WTC11 (cell line): ENCODE measurements at places on chromosomes 1 and 21.

DNA sequence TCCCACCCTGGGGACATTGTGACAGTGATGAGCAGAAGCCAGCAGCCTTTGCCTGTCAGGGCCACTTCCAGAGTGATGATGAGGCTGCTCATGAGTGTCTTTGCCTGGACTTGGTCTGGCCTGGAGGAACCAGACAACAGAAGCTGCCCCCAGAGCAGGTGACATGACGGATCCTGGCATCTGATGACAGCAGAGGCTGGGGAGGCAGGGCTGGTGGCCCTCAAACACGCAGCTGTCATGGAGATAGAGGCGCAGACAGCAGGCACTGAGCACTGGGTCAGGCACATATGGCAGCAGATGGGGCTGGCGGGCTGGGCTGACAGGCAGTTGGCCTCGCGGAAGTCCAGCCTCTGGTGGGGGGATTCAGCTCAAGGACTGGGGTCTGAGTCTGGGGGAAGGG, 66.4 kb upstream of the STUM start:
- H3K27me3 ChIP-seq = no peaks in the 10 kb centered on the region
- H3K36me3 ChIP-seq = no peaks in the 10 kb centered on the region
- H3K4me3 ChIP-seq = no peak overlapping the region
- no peaks in the 10 kb centered on the region for H3K4me1 ChIP-seq

DNA sequence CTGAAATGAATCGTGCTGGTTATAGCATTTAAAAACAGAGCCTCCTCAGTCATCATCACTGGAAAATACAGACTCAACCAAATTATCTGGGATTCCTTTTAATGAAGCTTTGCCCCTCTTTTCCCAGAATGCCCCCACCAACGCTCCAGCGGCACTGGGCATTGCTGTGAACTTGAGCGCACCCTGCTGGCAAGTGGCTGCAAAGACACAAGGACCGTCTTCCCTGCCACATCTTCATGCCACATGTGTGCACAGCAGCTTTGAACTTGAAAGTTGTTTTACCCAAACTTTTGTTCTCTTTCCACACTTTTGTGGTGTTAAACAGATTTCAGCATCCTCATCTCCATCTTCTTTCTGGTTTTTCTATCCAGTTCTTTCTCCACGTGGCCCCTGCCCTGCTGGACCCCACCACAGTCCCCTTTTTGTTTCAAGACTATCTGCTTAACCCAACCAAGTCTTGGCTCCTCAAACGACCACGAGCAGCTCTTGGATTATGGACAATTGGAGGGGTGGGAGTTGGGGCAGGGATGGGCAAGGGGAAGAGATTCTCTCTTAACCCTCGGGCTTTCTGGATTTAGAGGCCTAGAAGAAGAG, 12.8 kb upstream of the LMX1A start:
- H3K27ac ChIP-seq = no peak overlapping the region
- H3K4me1 ChIP-seq = peaks cover 8% of the 10 kb centered on the region
- H3K27me3 ChIP-seq = peaks cover 42% of the 10 kb centered on the region
- H3K4me3 ChIP-seq = no peak overlapping the region
- DNase-seq = peak; percentile 78

GRCh38 chr1:172870901-172871606, 179.7 kb downstream of the TNFSF18 start:
- no peaks in the 10 kb centered on the region for H3K27me3 ChIP-seq
- no peak overlapping the region for H3K4me3 ChIP-seq
- no peak for DNase-seq
- no peak overlapping the region for H3K27ac ChIP-seq

- peaks cover 17% of the 10 kb centered on the region for H3K36me3 ChIP-seq
- H3K27me3 ChIP-seq = no peaks in the 10 kb centered on the region
- H3K4me3 ChIP-seq = peak within 1 kb of the TSS; percentile 99
Observed at GRCh38 chr1:28232558-28233263, at the start of gene DNAJC8. DNAJC8 (minus strand) TSS chr1:28233029; CDS start chr1:28232998, 31 bp downstream.

- H3K27me3 ChIP-seq = peaks cover 64% of the 10 kb centered on the region
- DNase-seq = peak; percentile 45
- H3K36me3 ChIP-seq = no peaks in the 10 kb centered on the region
- no peak within 1 kb of the TSS for H3K27ac ChIP-seq
- H3K4me1 ChIP-seq = peaks cover 9% of the 10 kb centered on the region
Observed at GRCh38 chr1:32900956-32901822, at the start of gene TMEM54. TMEM54 (minus strand) TSS chr1:32901389; CDS start chr1:32901238, 151 bp downstream.

DNA sequence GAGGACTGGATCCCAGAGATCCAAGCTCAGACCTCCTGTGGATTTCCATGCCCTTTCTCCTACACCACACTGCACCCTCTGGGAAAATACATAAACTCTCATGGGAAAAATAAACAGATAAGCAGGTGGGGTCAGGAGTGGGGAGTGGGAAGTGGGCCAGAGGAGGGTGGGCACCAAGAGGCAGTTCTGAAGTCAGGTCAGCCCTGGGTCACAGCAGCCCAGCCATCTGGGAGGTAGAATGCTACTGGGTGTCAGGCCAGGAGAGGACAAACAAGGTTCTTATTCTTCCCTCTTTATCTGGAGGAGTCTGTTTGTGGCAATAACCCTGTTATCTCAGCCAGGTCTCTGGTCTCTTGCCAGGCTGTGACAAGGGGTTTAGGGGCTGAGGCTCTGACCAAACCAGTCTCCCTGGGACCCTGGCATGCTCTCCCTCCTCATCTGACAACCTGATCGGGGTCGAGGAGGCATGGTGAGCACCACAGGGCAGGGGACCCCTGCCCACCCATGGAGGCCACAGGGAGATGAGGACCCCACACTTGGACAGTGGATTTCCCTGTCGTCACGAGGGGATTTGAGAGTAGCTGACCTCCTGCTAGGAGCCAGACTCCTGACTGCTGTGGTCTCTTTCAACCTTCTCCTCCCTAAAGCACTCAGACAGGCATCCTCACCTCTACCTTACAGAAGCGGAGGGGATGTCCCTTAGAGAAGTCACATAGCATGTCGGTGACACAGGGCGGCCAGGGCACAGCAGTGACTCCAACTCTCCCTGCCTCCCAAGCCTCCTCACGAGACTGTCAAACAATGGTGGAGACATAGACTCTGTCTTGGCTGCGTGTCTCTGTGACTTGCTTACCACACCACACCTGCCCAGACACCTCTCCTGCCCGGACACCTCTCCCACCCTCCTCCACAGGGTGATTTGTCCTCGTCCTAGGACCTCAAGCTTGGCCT, 51.3 kb upstream of the IFFO2 start:
- DNase-seq = no peak
- no peak overlapping the region for H3K27ac ChIP-seq
- peaks cover 4% of the 10 kb centered on the region; the same call in 1 of the 2 replicates for H3K27me3 ChIP-seq
- no peaks in the 10 kb centered on the region for H3K36me3 ChIP-seq

GRCh38 chr1:58922302-58923089, 138.6 kb upstream of the JUN start:
- H3K36me3 ChIP-seq = no peaks in the 10 kb centered on the region
- no peaks in the 10 kb centered on the region for H3K4me1 ChIP-seq
- H3K4me3 ChIP-seq = no peak overlapping the region
- no peak for DNase-seq
- H3K27ac ChIP-seq = no peak overlapping the region

- no peak for DNase-seq
- no peaks in the 10 kb centered on the region for H3K36me3 ChIP-seq
- no peak overlapping the region for H3K27ac ChIP-seq
- H3K4me3 ChIP-seq = no peak overlapping the region
- no peaks in the 10 kb centered on the region for H3K27me3 ChIP-seq
Observed at GRCh38 chr1:216071262-216071661, 352.0 kb downstream of the USH2A start.

GRCh38 chr1:69081668-69082067, 486.1 kb upstream of the LRRC7 start:
- no peak overlapping the region for H3K4me3 ChIP-seq
- DNase-seq = no peak
- H3K4me1 ChIP-seq = peaks cover 69% of the 10 kb centered on the region
- H3K27me3 ChIP-seq = peaks cover 15% of the 10 kb centered on the region

- peaks cover 6% of the 10 kb centered on the region for H3K36me3 ChIP-seq
- DNase-seq = no peak
- no peaks in the 10 kb centered on the region for H3K27me3 ChIP-seq
Observed at GRCh38 chr21:41227357-41228005, 59.5 kb downstream of the BACE2 start.

- no peak overlapping the region for H3K4me3 ChIP-seq
- 0 out of 2 replicates have a peak, but pooled peaks cover 3% of the 10 kb centered on the region for H3K27me3 ChIP-seq
- no peak for DNase-seq
- no peaks in the 10 kb centered on the region for H3K36me3 ChIP-seq
Observed at GRCh38 chr1:27655151-27655937, 16.6 kb downstream of the IFI6 start.

DNA sequence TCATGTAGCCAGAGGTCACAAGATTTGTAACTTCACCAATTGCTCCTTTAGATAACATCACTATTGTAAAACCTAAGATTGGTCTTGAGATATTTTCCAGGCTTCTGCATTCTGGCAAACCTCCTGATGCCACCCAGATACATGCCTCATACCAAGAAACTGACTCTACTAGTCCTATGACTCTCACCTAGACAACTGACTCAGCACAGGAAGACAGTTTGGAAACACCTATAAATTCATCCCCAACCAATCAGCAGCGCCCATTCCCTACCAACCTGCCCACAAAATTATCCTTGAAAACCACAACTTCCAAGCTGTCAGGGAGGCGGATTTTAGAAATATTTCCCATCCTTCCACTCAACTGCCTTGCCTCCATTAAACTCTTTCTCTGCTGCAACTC, 2.6 kb downstream of the NME7 start:
- no peak for DNase-seq
- H3K4me3 ChIP-seq = no peak overlapping the region
- H3K27me3 ChIP-seq = no peaks in the 10 kb centered on the region
- H3K4me1 ChIP-seq = no peaks in the 10 kb centered on the region; the same call in 1 of the 2 replicates
- no peaks in the 10 kb centered on the region for H3K36me3 ChIP-seq

GRCh38 chr1:185367218-185367617, 50.2 kb upstream of the IVNS1ABP start:
- no peak overlapping the region for H3K27ac ChIP-seq
- H3K4me3 ChIP-seq = no peak overlapping the region
- H3K27me3 ChIP-seq = no peaks in the 10 kb centered on the region
- DNase-seq = no peak

DNA sequence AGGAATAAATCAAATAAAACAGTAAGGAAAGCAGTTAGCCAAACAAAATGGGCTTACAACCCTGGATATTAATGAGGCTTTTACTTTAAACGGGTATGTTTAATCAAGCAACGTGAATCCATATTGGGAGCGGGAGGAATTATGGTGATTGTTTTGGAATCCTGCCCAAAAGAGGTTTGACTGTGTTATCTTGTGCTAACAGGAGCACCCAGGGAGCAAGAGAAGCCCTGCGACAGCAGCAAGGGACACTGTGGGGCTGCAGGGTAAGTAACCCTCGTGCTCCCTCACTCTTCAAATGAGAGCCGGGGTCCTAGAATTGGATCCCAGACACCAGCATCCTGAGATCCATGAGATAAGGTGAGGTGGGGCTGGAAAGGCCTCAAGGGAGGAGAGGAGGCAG, 72.6 kb upstream of the PGBD5 start:
- no peak overlapping the region for H3K4me3 ChIP-seq
- no peak overlapping the region for H3K27ac ChIP-seq
- DNase-seq = no peak
- H3K27me3 ChIP-seq = peaks cover 31% of the 10 kb centered on the region

- H3K36me3 ChIP-seq = peaks cover 13% of the 10 kb centered on the region
- H3K27me3 ChIP-seq = no peaks in the 10 kb centered on the region
- H3K27ac ChIP-seq = 0 out of 2 replicates have a peak overlapping the region, but pooled peaks have one; percentile 30
- no peak overlapping the region for H3K4me3 ChIP-seq
- DNase-seq = no peak
Observed at GRCh38 chr1:23040509-23040908, 21.2 kb downstream of the KDM1A start.

DNA sequence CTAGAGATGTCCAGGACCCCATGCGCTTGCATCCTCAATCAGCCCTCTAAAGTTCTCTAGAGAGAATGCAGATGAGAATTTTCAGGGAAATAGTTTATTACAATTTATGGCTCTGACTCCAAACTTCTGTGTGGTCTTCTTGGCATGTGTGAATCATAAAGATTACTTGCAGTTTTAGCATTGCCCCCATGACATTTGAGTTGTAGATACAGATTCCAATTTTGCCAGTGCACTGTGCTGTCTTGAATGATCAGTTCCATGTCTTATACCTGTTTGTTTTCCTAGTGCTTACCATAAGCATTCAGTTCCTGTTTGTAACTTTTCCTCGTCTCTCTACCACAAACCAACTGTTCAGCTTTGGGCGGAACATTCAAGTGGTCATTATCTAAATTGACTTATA, 4.8 kb downstream of the KRTAP21-3 start:
- no peak overlapping the region for H3K27ac ChIP-seq
- H3K27me3 ChIP-seq = no peaks in the 10 kb centered on the region
- no peaks in the 10 kb centered on the region for H3K36me3 ChIP-seq
- DNase-seq = no peak

DNA sequence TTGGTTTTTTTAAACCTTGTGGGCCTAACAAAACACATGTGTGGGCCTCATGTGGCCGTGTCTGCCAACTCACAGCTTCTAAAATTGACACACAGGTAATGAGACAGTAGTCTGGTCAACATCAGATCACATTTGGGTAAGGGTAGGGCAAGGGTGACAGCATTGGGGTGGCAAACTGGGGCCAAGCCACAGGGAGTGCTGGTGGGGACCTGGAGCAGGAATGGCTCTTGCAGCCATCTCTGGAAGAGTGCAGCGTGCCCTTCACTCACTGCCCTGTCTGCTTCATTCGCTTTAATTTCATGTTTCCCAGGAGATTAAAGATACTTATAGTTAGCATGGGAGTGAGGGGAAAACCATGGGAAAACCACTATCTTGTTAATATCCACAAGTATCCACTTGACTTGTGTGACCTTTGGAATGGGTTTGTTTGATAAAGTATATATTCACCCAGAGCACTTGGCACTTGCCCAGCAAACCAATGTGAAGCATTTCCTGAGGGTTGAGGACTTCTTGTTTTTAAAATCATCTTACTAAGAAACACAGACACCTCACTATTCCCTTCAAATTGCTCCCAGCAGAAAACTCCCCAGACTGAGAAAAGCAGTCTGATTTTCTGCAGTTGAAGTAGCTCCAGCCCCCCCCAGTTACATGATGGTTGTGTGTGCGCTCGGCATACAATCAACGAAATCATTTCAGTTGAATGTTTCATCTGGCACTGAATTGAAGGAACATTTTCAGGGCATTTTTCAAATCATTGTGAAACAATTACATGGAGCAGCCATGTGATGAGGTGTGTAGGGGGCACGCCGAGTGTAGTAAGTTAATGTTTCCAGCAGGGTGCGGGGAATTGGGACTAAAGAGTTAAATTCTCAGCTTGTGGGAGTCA, 175.7 kb downstream of the VPS13D start:
- no peak overlapping the region for H3K4me3 ChIP-seq
- H3K27ac ChIP-seq = no peak overlapping the region
- H3K27me3 ChIP-seq = peaks cover 3% of the 10 kb centered on the region; the same call in 1 of the 2 replicates
- peaks cover 11% of the 10 kb centered on the region; the same call in 1 of the 2 replicates for H3K4me1 ChIP-seq
